Cardiac fibroblast (primary cell): ENCODE measurements at places on chromosomes 1 and 21.

GRCh38 chr1:199747984-199748383 lies 279.5 kb upstream of the NR5A2 start:
- no peak for DNase-seq

DNA sequence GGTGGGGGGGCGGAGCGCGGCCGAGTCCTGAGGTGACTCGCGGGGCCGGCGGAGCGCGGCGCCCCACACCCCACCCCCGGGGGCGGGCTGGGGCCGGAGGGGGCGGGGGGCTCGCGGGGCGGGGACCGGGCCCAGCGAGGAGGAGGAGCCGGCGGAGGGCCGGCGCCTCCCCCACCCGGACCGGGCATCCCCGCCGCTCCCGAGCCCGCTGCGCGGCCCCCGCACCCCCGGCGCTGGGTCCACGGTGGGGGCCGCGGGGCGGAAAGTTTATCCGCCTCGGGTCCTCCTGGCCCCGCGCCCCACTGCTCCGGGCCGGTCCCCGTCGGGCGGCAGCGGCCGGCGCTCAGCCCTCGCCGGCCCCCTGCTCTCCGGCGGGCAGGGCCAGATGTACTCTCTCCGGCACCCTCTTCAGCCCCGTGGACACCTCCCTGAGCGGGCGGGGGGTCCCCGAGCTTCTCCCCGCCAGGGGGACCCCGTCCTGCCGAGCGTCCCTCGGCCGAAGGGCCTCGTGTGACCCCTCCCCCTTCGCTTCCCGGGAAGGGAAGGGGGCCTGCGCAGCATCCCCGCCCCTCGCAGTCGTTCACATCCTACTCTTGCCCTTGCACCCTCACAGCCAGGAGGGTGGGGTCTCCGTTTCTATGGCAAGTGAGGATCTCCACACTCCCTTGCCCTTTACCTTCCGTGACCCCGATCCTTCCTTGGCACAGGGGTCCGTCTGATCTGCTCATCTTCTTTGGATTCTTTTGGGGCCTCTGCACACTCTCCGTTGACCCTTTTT lies 663 bp downstream of the CAMTA1 start:
- DNase-seq: peak; percentile 47

DNA sequence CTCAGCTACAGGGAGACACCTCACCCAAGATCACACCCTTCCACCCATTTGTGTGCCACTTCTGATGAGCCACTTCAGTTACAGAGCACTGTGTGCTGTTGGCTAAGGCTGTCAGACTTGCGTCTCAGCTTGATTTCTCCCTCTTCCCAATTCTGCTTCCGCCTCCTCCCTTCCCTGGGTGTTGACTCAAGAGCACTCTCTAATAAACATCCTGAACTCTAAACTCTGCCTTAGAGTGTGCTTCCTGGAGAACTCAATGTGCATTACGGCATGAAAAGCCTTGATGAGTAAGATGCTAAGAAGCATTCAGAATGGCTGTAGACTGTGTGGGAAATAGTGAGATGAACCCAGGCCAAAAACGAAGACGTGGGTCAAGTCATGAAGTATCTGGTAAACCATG lies 54.9 kb upstream of the S1PR1 start:
- no peak for DNase-seq

DNA sequence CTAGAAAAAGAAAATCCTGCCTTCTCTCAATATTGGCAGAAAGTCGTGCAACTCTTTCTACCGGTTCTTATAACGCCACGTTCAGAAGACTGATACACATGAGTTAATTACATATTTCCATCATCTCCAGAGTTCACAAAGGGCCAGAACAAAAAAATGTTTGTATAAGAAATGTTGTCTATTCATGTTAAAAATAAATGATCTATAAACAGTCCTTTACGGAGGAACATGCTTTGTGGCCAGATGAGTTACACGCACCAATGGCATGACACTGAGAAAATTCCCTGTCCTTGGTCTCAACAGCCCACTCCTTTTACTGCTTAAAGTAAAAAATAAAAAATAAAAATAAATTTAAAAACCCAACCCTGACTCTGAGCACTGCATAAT lies 29.5 kb downstream of the C2CD2 start:
- DNase-seq: peak; percentile 82

DNA sequence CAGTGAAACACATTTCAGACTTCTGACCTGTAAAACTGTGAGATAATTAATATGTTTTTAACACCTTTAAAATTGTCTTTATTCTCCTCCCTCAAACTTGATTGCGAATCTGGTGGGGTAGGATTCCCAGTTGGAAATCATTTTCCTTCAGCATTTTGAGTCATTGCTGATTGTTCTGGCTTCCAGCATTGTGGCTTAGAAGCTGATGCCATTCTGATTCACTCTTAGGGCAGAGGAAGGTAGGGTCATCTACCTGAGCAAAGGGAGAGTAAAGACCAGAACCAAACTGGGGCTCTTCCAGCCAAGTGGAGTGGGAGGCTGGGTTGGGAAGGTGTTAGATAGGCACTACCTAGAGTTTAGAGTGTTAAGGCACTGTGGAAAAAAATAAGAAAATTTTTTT lies 61.2 kb downstream of the MPZL1 start:
- DNase-seq: no peak

DNA sequence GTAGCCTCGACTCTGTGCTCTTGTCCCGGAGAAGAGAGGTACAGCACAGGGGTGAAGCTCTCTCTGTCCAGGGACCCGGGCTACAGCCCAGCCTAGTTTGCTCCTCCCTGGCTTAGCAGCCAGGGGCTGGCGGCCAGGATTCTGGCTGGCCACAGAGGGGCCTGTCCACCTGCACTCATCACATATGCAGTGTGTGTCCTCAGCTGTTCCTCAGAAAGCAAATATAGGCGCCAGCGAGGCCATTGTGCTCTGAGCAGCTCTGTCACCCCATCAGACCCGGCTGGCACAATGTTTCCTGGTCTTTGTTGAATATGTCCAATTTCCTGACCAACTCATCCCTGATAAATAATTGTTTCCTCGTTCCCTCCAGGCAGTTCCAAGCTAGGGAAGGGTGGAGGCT lies 28.5 kb downstream of the KCND3 start:
- no peak for DNase-seq

- no peak for DNase-seq
Observed at GRCh38 chr1:61079296-61079897, 3.0 kb upstream of the NFIA start.

DNA sequence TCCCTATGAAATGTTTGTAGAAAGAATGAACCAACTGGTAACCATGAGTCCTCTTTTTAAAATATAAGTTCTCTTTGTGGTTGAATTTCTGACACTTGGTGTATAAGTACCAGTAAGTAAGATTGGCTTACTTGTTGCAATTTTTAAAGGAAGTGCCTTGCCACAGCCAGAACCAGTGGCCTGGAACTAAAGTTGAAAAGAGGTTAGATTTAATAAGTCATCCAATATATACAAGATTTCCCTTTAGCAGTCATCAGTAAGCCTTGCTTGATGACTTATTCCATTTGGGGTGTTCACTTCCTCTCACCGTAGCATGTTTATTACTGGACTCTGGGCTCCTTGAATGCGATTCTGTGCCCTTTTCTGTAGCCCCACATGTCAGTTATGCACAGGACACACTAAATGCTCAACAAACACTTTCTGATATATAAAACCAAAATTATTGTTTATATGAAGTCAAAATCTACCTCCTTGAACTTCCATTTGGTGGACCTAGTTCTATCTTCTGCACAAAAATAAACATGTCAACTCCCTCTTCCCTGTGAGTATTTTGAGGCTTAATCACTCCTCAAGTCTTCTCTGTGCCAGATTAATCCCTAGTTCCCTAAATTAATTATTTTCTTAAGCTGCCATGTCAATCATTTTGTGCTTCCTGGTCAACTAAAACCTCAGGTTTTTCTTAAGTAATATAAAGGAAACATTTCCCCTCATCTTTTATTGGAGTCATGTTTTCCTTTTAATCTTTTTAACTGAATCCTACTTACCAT lies 218.1 kb downstream of the ST6GALNAC3 start:
- no peak for DNase-seq

DNA sequence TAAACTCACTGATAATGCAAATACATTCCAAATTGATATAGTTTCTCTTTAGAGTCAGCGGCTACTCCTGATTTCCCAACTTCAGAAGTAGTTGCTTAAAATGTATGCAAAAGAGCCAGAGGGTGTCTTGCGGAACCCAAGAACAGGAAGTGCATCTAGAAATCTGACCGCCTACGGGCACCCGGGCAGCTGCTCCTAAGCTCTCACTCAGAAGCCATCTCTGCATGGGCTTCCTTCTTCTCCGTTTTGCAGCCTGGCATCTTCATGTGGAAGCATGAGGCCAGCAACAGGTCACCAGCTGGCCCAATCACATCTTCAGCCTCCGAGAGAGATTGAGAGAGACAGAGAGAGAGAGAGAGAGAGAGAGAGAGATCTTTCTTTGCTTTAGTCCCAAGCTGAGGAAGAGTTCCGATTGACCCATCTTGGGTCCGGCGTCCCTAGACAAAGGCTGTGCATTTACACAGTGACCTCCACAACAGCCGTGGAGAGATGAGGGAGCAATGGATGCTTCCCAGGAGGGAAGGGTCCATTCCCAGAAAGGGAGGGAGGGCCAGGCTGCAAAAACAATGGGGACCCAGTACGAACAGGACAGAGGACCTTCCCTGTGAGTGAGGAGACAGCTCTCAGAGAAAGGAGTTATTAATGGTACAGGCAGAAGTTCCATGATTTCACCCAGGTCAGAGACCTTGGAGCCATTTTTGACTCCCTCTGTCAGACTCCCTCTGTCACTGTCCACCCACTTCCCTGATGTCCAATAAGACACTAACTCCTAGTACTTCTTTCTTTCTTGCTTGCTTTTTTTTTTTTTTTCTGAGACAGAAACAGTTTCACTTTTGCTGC lies 28.2 kb upstream of the SLC30A1 start:
- peak; percentile 71 for DNase-seq

GRCh38 chr1:231924180-231924579 lies 297.6 kb downstream of the DISC1 start:
- no peak for DNase-seq

- no peak for DNase-seq
Observed at GRCh38 chr21:45086337-45086958, 12.1 kb downstream of the ADARB1 start.

DNA sequence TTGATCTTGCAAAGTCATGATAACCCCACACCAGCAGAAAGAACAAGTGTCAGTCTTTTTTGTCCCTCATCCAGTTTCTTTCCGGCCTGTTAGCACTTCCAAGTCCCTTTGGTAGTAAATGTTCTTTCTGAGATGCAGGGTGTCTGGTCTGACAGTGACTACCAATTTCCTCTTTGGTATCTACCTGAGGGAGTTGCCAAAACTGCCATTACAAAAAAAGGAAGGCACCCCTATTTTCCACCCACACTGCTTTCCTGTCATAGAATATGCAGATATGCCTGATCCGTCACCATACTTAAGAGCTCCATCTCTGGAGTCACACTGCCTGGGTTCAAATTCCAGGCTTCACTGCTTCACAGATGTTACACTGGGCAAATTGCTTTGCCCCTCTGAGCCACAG lies 72.4 kb downstream of the ZNF281 start:
- no peak for DNase-seq

DNA sequence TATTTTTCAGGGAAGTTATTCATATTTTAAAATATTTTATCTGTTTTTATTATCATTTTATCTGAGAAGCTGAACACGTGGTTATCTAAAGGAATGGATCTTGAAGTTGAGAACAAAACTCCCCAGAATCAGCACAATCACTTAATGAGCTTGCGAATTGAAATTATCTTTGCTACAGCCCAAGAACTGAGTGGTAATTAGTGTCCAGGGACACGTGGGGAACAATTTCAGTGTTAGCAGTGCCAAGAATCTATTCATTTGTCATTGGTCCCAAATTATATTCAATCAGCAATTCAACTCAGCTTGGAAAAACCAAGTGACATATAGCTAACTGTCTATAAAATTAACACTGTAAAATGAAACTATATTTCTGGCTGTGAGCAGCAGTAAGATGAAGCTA lies 197.6 kb upstream of the UBE2U start:
- no peak for DNase-seq

DNA sequence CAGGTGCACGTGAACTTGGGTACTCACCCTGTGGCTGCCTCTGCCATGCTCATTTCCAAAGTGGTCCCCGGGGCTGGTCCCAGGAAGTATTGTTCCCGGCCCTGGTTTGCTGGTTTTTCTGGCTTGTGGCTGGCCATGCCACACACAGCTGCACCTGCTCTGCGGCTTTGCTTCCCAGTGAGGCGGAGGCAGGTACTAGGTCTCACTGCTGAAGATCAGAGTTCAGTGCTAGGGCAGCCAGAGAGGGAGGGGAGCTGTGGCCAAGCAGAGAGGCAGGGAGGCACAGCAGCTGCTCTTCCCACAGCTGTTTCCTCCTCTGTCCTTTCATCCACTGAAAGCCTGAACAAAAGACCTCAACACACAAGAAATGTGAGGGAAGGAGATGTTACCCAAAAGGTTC lies 30.5 kb downstream of the ENO1 start:
- no peak for DNase-seq

GRCh38 chr21:28827422-28827821 lies 165.3 kb downstream of the LTN1 start:
- DNase-seq: no peak

DNA sequence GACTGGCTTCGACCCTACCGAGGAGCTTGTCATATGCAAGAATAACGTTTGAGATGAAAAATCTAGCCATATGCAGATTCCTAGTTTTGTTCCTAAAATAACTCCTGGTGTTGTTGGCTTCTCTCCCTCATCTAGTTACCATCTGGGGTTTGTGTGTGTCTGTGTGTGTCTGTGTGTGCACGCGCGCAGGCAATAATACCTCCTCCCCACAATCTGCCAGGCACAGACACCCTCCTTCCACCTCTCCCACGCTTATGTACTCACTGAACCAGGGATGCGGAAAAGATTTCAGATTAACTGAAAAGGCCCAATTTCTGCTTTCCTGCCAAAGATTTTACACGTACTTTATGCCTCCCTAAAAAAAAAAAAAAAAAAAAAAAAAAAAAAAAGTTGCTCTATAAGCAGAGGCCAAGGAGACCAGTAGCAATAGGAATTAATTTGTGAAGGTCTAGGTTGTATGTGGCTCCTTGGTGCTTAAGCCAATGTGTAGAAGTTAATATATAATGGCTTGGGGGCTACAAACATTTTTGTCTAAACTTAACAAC lies 452.7 kb downstream of the NUF2 start:
- no peak for DNase-seq

DNA sequence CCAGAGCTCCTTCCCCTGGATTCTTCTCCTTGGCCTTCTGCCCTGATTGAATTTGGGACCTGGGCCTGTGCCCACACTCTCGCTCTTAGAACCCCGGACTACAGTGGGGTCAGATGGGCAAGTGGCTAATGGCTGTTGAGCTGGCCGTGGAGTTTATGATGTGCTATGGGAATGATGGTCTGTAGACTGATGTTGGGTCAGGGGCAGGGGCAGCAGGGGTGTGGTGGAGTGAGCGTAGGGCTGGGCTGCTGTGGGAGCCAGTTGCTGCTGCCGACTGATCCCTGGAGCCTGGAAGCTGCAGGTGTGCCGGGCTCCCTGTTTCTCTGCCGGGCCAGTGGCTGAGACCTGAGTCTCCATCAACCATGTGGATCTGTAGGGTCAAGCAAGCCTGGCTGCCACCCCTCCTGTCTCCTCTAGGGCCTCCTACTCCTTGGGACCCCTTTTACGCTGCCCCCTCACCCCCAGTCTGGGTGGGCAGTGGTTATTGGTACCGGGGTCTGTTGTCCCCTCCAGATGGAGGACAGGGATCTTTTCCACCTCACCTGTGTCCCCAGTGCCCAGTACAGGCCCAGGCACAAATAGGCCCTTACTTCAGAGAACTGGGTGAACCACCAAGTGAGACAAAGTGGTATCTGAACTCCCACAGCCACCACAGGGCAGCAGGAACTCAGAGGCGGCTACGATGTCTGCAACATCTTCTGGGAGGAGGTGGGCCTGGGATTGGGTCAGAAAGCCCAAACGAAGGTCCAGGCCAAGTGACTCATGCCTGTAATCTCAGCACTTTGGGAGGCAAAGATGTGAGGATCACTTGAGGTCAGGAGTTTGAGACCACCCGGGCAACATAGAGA lies 5.1 kb downstream of the PODN start:
- DNase-seq: no peak

GRCh38 chr1:43349594-43350306 lies 9.0 kb upstream of the CDC20 start:
- DNase-seq: peak; percentile 26
